Hematopoietic multipotent progenitor cell (in vitro differentiated cells): ENCODE measurements at places on chromosomes 7 and 10.

GRCh38 chr7:36945612-36946400, 221.5 kb upstream of the AOAH start:
- DNase-seq: no peak

GRCh38 chr7:2708547-2709310, 20.7 kb downstream of the AMZ1 start:
- DNase-seq: no peak

DNA sequence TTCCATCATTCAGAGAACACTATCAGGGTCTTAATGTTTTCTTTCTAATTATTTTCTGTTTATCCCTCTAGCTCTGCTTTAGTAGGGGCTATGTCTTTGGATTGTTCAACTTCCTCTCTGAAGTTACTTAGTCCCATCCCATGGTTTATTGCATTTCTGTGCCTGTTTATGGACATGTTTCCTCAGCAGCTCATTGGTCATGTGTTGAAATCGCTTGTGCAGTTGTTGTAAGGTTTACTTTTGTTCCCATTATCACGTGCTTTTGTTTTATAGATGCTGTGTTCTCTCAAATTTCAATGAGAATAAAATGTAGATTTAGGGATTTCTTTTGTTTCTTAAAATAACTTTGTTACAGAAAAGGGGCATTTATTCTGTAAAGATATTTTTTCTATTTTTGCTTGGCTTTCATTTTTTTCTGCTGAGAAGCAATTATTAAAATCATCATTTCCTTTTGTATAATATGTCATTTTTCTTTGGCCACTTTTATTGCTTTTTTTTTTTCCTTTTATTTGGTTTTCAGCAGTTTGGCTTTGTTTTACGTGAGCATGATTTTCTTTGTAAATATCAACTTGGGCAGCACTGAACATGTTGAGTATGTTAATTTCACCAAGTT, 110.9 kb downstream of the CCDC7 start:
- no peak for DNase-seq

- no peak for DNase-seq
Measured at GRCh38 chr7:108059526-108059925, 56.6 kb upstream of the LAMB1 start.

DNA sequence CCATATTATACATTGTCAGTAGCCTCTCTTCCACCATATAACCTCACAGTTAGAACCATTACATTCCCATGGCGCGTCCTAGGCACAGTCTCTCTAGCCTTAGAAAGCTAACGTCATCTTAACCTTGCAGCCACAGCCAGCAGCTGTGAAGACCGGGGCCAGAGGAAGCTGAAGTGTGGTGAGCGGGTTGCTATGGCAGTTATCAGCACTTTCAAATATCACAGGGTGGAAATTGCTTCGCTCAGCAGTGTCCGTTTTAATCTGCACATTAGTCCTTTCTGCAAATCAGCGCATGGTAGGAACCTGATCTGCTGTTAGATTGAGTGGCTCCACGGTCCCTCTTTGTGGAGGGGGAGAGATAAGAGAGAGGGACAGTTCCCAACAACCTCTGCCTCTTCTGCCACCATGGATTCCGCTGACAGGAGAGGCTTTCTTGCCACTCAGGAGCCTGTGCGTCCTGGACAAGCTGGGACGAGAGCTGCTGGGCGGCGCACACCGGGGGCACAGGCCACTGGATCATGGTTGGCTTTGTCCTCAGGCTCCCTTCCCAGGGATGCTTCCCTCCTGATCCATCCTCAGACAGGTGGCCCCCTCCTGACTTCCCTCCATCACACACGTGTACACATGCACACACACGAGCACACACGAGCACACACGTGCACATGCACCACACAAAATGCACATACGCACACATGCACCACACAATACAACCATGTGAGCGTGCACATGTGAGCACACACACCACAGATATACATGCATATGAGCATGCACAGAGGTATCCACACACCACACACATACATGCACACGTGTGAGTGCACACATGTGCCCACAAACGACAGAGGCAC, 93.8 kb downstream of the WDR37 start:
- DNase-seq: no peak

DNA sequence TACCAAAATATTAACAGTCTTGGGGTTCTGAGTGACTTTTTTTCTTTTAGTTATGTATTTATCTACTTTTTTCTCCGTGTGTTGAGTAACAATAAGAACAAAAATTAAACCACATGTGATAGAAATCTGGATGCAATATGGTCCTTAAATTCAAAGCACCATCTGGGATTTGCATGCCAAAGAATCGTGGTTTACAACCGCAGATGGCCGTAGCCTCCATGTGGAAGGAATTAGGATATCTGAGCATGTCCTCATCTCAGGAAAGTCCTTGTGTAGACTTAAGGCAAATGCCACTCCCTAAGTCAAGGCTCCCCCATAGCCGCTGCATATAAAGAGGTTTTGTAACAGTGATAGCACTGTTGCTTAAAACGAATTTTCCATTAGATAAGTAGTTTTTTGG, 304.0 kb downstream of the ZEB1 start:
- DNase-seq: no peak

- peak; percentile 49 for DNase-seq
Measured at GRCh38 chr7:114930829-114931655, 9.1 kb downstream of the MDFIC start.

DNA sequence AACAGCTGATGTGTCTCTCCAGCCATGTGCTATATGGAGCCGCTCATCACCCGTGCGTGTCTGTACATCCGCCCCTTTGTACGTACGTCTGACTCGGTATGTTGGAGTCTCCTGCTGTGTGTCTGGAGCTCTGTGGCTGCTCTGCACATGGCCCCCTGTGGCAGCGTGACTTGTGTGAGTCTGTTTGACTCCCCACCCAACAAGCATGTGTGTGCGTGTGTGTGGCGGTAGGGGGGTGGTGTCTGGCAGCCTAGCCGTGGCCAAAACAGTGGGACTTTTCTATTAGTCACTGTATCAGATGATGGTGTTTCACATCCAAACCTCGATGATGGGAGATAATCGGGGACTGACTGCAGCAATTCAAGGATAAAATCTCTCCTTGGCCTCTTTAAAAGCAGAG, 94.1 kb downstream of the COL13A1 start:
- no peak for DNase-seq

- no peak for DNase-seq
Measured at GRCh38 chr10:97024168-97025073, 161.3 kb downstream of the SLIT1 start.

GRCh38 chr7:146736446-146737190, 620.0 kb downstream of the CNTNAP2 start:
- peak; percentile 4 for DNase-seq

- no peak for DNase-seq
Measured at GRCh38 chr7:158021836-158022235, 565.8 kb downstream of the PTPRN2 start.

DNA sequence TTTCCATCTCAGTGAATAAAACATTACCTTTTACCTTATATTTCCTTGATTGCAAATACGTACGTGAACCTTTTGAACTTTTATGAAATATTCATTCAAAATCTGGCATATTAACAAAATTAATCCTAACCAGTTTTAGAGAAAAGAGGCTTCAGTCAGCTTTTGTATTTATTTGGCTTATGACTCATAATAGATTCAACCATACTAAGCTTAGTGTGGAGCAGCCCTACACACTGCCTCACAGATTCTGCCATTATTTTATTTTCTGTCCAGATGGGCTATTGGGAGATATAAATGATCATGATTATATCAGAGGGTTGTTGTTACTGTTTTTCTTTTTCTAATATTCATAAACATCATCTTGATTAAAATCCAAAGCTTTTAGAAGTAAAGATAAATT, 325.5 kb downstream of the GPR37 start:
- no peak for DNase-seq

- no peak for DNase-seq
Measured at GRCh38 chr10:119025776-119026175, 3.7 kb upstream of the NANOS1 start.

GRCh38 chr10:3213208-3213607, 40.6 kb upstream of the PITRM1 start:
- no peak for DNase-seq

- peak; percentile 23 for DNase-seq
Measured at GRCh38 chr7:147803606-147804005, 787.0 kb upstream of the C7orf33 start.

DNA sequence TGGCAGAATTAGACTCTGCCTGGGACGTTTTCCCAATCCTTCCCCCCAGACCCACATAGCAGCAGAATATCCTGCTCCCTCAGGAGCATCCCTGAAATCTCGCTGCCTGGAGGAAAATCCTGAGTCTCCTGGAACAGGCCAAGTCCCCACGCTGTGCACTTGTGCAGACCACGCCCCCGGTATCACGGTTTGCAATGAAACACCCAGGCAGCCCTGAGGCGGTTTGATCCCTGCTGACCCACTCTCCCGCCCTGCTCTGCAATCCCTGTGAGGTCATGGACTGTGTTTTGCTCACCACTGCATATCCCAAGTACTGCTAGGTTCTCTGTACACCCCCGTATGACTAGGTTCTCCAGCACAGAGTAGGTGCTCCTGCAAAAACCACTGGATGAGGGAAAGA, 411.8 kb upstream of the MGMT start:
- no peak for DNase-seq

DNA sequence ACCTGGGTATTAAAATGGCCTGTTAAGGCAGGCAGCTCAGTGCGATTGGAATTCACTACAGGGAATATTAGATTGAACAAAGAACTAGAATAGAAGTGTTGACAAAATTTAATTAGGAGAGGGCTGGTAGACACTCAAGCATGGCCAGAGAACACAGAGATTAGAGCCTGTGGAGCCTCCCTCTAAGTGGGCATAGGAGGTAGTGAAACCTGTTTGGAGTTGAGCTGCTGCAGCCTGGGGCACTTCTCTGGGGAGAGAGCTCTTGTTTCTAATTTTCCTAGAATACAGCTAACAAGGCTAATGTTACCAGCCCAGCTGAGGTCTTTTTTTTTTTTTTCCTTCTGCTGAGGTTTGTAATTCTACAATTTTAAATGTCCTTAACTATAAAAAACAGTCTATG, 46.4 kb downstream of the TMEM168 start:
- DNase-seq: no peak

DNA sequence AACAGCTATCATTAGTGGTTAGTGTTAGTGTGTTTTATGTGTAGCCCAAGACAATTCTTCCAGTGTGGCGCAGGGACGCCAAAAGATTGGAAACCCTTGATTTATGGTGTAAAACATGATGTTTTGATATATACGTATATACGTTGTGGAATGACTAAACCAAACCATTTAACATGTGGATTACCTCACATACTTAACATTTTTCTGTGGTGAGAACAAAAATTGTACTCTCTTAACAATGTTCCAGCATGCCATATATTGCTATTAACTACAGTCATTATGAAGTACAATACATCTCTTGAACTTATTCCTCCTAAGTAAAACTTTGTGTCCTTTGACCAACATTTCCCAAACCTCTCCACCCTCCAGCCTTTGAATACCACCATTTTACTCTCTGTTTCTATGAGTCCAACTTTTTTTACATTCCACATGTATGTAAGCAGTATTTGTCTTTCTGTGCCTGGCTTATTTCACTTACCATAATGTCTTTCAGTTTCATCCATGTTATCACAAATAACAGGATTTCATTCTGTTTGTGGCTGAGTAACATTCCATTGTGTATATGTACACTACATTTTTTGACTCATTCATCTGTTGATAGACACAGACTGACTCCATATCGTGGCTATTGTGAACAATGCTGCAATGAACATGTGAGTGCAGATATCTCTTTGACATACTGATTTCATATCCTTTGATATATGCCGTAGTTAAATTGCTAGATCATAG, 42.2 kb upstream of the MAGI2 start:
- DNase-seq: no peak

DNA sequence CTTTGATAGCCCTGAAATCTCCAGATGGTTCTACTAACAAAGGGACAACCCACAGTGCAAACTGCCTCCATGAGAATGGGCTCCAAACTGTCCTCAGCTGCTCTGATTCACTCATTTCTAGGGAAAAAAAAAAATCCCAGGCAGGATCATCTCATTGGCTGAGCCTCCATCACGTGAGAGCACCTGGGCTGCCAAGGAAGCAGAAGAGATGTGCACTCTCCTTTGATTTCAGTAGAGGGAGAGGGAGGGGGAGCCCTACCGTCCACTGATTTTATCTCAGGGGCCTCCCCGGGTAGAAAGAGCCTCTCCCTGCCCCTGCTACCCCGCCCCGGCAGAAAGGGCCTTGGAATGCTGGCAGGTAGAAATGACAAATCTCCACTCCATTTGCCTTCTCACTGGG, 725.4 kb downstream of the PHTF2 start:
- no peak for DNase-seq

DNA sequence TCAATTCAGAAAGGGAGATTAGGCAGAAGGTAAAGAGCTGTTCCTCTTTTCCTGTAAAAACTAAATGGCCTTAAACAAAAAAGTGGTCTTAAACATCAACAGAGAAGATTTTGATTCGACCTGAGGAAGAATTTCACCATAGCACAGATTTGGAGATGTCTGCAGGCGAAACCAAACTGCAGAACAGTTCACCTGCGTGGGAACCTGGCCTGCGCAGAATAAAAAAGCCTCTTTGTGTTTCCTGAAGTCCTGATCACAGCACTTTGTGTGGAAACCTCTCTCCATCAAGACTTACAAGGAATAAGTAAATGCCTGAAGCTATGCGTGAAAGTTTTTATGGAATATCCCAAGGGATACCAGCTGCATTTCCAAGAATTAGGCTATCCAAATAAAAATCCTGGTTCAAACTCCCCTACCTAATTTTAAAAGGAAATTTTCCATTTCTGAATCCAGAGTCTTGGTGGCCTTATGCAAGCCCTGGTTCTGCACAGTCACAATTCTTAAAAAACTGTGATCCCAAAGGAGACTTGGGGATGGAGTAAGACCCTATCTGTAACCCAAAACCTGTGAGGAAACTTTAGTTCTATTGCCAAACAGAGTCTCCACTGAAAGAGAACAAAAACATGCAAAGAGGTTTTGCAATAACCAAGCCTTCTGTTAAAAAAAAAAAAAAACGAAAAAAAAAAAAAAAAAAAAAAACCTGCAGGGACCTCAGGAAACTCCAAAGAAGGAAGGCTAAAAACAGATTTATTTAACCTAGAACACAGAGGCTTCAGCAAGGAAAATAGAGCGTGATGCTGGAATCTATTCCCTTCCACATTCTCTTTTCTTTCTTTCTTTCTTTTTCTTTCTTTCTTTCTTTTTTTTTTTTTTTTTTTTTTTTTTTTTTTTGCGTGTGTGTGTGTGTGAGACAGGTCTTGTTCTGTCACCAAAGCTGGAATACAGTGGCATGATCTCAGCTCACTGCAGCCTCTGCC, 10.4 kb downstream of the CALML3 start:
- DNase-seq: no peak

DNA sequence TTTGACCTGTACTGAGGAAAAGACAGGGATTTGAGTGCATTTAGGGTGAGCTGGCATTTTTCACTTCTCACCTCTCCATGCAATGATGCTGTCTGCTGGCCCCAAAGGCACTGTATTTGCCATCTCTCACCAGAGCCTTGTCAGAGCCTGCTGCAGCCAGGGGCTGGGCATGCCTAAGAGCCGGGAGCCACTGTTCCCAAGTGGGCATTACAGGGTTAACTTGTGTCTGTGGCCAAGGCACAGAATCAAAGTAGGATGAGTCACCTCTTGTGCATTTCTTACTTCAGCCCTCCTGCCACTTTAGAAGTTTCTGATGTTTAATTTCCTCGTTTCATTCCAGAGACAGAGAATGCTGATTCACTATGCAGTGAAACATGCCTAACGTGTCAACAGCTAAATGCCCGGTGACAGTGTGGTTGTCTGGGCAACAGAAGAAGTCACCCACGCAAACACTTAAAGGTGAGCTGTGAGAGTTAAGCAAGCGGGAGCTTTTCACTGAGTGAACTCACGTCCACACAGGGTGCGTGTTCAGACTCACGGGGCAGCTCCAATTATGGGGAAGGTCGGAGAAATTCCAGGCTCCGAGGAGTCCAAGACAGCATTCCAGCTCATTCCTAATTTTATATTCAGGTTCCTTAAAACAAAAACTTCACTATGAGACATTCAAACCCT, 57.1 kb upstream of the IGFBP3 start:
- peak; percentile 51 for DNase-seq
